ENCODE measurements at places on chromosomes 1 and 21.

- no peak for DNase-seq
Observed at GRCh38 chr1:234735476-234735875, 125.5 kb upstream of the IRF2BP2 start.

DNA sequence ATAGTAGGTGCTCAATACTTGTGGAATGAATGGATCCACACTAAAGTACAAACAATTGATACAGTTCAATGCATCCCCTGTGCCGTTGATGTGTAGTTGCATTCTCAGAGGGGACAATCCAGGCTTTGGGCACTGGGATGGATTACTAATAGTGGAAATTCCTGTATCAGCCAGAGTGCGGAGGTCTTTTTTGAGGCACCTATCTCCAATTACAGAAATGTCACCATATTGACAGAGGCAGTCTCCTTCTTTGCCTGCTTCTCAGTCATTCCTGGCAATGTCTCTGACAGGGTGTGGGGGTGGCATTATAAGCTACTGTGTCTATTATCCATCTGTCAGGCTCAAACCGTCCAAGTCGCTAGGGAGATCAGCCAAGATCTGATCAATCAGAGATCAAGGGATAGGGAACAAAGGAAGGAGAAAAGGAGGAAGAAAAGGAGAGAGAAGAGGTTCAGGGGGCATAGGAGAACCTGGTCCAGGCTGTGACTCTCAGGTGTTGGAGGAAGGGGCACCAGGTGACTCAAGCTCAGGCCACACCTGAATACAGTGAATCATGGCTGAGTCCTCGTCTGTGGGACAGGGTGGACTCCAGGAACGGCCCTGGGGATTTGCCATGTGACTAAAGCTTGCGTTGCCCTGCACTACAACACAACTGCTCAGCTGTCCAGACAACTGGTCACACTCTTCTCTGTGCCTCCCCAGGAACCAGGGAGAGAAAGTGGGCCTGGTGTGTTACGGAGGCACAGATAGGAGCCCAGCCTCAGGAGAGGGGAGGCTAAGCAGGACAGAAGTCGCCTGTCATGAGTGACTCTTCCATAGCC lies 3.4 kb upstream of the LAMB3 start:
- no peak for DNase-seq

DNA sequence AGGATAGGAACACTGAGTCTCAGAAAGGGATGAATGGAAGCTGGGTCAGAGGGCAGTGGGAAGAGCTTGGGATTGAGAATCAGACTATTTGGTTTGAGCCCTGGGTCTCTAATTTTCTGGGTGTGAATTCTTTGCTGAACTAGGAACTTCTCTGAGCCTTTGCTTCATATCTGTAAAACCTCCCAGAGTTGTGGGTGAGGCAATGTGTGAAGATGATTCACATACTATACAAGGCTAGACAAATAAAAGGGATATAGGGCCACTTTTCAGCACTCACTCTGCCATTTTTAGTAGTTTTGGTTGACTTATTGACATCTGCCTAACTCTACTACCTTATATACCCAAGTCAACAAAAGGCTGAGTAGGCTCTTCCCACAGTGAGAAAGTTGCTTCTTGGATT lies 77.7 kb upstream of the JUN start:
- DNase-seq = no peak

GRCh38 chr21:42650033-42650370 lies 3.4 kb upstream of the PDE9A start:
- no peak for DNase-seq

DNA sequence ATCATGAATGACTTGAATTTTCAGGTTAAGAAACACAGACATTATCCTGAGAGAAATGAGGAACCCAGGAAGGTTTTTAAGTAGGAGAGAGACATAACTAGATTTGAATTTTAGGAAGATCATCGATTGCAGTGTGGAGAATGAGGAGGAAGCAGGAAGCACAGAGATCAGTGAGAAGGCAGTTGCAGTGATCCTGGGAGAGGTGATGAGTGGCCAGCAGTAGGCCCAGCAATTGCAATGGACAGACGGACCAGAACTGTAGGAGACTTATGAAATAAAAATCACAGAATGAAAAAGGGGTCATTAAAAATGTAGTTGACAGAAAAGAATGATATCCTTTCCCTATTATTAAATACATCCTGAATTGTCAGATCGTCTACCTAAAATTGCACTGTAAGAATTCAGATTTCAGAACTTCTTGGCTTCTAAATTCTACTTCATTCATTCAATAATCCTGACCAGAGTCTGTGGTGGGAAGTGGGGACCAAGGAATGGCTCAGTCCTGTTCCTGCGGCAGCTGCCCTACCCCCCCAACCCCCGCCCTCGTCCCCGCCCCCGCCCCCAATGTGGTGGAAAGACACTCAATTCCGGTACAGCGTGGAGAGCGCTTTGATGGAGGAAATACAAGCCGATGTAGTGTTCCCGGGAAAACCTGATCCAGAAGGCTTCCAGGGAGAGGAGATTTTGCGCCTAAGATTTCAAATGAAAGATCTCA lies 35.1 kb downstream of the SLC2A1 start:
- no peak for DNase-seq

DNA sequence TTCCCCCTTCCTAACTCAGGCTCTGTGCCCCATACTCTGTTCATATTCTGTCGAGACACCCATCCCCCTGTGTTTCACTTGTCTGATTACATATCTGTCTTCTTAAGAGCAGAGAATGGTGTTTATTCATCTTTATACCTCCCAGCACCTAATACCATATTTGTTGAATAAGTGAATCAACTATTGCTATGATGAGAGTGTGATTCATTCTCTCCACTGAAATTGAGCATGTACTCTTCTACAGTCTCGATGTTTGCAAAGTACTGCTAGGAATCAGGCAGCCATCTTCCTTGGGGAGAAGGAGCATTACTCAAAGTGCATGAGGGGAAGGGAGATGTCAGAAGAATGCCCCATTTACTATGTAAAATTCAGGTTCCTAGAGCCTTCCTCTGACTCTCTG lies 27.0 kb downstream of the TBX15 start:
- no peak for DNase-seq

DNA sequence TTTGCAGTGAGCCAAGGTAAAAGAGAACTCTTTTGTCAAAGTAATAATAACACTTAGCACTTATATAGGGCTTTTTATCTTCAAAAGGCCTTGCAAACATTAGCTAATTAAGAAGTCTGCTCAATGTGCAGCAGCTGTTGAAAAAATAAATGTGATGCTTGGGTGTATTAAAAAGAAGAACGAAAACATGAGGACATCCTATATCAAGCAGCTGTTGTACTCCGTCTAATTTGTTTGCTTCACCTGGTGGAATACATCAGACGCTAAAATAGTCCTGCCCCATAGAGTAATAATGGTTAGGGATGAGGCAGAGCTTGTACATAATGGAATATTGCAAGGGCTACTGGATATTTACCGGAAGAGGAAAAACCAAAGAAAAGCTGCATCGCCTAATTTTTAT lies 299.5 kb downstream of the ST6GALNAC3 start:
- DNase-seq = no peak
